ENCODE measurements at places on chromosomes 1 and 21.

GRCh38 chr1:37449936-37450335, 24.4 kb upstream of the ZC3H12A start:
- no peak for DNase-seq

DNA sequence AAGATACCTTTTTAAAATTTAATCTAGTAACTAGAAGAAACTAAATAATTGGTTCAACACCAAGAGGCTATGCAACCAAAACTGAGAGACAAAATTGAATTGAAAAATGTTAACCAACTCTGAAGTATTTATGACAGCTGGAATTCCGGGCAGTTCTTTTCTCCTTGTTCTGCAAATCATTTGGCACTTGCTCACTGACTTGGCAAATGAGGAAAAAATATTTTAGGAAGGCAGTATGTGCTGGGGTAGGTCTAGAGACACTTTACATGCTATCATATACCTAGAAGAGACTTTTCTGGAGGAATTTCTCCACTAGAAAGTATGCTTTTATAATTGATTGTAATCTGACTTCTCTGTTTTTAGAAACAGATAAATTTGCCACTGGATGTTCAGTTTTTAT, 22.1 kb upstream of the SH3D21 start:
- DNase-seq = no peak

DNA sequence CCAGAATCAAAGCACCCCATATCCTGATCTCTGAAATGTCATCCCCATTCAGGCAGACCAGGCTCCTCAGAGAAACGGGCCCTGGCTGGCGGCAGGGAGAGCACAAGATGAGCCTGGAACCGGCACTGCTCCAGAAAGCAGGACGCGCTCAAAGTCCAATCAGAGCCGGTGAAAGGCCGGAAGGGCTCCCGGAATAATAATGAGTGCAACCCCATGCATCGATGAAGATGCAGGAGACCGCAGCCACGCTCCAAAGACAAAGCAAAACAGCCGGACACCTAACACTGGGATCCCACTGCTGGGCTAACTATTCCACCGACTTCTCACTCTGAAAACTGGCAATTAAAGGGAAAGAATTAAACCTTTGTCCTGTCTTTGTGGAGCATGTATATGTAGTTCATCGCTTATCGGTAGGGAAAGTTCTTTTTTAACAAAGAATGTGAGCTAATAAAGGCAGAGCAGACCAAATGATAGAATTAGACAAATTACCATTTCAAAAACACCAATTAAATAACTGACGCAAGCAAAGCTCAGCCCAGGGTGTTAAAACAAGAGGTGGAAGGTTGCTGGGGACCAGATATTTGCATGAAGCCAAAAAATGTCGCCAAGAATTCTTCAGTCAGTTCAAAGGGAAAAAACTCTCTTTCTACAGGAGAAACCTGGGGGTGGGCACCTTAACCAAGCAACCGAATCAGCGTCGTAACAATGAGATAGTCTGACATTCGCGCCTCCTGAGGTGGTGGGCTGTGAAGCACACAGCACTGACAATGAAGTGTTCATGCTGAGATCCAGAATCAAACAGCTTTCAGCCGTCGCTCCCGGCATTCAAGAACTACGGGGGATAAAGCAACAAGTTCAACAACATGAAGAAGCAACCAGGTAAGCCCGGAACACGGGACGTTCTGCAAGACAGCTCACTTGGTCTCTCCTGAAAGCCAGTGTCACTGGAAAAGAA, 95.2 kb downstream of the NPHP4 start:
- DNase-seq = no peak

DNA sequence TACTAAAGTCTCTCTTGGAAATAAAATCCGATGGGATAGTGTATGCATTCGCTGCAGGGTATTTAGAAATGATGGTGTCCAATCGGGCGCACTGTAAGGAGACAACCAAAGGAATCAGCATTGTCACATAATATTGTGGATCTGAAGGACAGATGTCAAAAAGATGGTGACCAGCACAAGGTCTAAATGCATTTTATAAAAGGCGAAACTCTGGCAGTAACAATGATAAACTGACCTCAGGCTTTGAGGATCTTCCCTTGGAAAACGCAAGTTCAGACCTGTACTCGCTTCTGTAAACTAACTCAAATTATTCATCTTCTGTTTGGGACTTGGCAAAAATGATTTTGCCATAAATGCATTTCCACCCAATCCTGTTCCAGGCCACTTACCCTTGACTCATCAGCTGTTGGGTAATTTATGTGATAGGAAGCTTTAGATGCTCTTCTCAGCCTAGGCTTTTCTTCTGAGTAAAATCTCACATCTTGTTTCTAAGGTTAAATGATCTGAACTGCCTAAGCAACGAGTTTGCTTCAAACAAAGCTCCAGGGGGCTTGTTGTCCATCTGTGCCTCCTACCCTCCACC, 33.8 kb downstream of the STPG1 start:
- DNase-seq = no peak

DNA sequence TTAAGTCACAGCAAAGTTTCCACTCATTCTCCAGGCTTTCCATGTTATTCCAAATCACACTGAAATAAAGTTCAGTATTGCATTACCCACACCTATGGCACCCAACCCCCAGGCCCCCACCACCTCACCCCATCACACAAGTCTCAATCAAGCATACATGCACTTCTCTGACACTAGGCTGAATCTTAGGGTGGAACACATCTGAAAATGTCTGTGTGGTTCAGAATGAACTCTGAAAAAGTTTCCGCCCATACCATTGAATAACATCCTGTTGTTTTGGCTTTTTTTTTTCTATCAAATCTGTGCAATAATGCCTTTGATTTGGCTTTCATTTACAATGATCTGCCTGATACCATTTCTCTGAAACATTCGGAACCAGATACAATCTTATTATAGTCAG, 25.8 kb upstream of the LRRC8C start:
- no peak for DNase-seq

DNA sequence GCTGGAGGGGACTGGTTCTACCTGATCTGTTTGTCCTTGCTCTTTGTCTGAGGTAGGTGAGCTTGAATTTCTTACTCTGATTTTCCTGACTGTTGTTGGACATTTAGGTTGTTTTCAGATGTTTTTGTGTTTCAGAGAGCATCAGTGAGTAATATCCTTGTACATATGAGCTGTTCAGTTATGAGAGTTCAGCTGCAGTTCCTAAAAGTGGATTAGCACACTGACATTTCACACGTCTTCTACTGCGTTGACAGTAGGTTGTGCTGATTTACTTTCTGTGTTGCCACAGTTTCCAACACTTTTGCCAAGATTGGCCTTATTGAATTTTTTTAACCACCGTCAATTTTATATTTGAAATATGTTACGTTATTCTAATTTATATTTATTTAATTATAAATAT, 27.7 kb downstream of the CXADR start:
- DNase-seq = no peak

GRCh38 chr21:35426469-35426868, 377.4 kb upstream of the RUNX1 start:
- DNase-seq = no peak

GRCh38 chr1:15858672-15859372, 11.3 kb downstream of the SPEN start:
- DNase-seq = no peak

GRCh38 chr1:15035236-15035635, 118.3 kb upstream of the TMEM51 start:
- no peak for DNase-seq

GRCh38 chr1:219961684-219962083, 33.3 kb upstream of the SLC30A10 start:
- no peak for DNase-seq

- DNase-seq = no peak
Observed at GRCh38 chr1:203677771-203678170, 51.1 kb downstream of the ATP2B4 start.

GRCh38 chr21:42161956-42162681, 56.8 kb upstream of the ABCG1 start:
- DNase-seq = no peak

DNA sequence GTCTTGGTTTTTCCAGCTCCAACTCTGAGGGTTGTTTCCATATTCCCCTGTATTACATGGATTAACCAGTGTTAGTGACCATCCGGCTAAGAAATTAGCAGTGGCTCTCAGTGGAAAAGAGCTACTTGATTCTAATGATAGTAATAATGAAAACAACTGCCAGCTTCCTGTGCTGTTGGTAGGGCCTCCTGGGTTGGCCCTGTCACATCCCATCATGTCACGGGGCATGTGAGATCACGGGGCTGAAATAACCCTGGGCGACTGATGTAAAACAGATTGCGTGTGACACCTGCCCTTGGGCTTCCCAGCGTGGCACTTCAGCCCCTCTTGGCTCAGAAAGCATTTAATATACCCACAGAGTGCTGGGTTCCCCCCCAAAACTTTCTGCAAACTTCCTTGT, 149.0 kb downstream of the ROR1 start:
- no peak for DNase-seq

- DNase-seq = no peak
Observed at GRCh38 chr1:109529881-109530456, 9.7 kb upstream of the GPR61 start.

DNA sequence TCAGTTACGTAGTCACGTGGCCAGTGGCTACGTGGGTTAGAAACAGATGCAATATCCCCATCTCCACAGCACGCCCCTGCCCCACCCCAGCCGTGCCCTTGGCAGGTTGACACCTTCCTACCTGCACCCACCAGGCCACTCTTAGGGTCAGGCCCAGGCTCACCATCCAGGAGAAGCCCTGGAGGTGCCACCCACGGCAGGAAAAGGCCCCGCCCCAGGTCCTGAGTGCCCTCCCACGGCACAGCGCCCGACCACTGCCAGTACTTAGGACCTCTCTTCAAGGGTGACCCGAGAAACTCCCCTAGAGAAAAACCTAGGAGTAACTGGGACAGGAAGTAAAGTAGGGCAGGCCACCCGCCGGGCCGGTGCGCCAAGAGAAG, 1.5 kb downstream of the C1orf35 start:
- DNase-seq = no peak

GRCh38 chr1:101331794-101332193, 95.0 kb downstream of the S1PR1 start:
- no peak for DNase-seq

DNA sequence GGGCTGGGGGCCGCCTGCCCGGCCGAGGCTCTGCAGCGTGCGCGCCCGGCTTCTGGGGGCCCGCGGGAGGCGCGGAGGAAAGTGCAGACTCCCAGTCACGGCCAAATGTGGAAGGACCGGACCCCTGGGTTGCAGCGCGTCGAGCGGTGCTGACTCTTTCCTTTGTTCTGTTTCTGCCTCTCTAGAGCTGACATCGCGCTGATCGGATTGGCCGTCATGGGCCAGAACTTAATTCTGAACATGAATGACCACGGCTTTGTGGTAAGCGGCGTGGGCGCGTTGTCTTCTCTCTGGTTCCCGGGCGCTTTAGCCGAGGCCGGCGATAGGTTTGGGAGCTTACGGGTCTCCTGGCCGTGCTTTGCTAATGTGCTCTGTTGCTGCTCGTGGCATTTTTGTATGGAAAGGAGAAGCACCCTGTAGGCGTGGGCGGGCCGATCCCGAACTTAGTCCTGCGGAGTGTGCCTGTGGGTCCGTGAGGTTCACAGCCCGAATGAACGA, 629 bp downstream of the PGD start:
- no peak for DNase-seq

GRCh38 chr1:34415140-34415539, 238.4 kb downstream of the C1orf94 start:
- no peak for DNase-seq

DNA sequence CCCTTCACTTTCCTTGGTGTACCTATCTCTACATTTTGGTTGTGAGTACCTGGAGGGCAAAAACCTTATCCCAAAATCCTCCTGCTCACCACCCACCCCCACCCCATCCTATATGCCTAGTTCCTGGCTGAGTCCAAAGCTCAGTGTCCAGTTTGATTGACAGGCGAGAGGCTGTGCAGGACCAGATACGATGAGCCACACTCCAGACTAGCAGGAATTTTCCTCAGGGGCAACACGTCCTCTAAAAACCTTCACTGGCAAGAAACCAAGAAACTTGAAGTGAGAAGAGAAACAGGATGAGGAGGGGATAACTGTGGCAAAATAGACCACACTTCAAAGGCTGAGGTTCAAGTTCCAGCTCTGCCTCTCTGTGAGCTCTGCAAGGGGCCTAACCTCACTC, 1.1 kb upstream of the SLAMF8 start:
- no peak for DNase-seq

- DNase-seq = no peak
Observed at GRCh38 chr1:232705815-232706575, 76.1 kb upstream of the SIPA1L2 start.

- DNase-seq = peak; percentile 43
Observed at GRCh38 chr1:206912445-206913095, 9.2 kb downstream of the FCMR start.

- DNase-seq = no peak
Observed at GRCh38 chr1:38826262-38826661, 33.3 kb downstream of the RRAGC start.

DNA sequence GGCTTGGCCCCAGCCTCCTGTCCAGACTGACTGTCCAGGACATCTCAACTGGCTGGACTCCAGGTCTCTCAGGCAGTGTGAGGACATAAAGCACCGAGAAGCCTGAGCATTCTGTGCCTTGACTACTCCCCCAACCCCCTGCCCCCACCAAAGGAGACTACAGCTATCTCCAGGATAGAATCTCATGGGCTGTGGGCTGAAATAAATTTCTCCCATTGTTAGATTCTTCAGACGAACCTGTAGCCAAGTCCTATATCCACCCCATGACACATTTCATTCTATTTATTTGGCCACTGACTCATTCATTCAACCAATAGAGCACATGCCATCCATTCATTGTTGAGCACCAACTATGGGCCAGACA, 11.4 kb downstream of the VWA5B1 start:
- no peak for DNase-seq

DNA sequence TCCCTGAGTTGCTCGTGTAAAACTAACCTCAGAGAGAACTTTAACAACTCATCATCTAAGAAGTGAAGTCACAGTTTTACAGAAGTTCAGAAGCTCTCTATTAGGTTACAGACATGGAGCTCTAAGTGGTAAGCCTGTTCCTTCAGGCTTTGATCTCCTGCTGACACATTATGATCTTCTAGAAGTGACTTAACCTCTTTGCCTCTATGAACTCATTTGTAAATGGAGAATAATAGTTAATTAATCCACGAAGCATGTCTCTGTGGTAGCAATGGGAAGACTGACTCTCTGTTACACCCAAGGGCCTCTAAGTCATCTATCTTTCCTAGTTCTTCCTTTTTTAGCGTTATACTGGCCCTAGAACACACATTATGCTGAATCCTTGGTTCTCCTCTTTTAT, 157.9 kb upstream of the NRIP1 start:
- no peak for DNase-seq
